ENCODE measurements at places on chromosomes 4 and X.

- no peak for DNase-seq
Observed at GRCh38 chr4:126582737-126583136, 1050.0 kb upstream of the INTU start.

- DNase-seq, result no peak
Observed at GRCh38 chrX:155956649-155957048, 40.8 kb upstream of the IL9R start.

GRCh38 chr4:14887842-14888433, 114.3 kb upstream of the CPEB2 start:
- no peak for DNase-seq

DNA sequence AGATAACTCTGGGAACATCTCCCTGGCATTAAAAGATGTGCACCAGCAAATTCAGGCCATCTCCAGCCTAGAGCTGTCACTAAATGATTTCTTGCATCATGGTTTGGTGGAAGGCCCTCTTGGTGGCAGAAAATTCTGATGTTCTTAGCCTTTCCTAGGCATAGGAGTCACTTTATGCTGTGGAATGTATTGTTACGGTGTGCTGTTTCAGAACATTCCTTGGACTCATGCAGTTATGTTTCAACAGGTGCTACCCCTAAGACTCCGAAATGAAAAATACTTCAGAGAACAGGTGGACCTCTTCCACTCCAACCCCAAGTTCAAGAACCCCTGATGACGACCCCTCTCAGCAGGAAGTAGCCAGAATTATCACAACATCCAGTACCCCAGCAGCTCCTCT, 20.3 kb upstream of the PAPSS1 start:
- DNase-seq, result no peak

DNA sequence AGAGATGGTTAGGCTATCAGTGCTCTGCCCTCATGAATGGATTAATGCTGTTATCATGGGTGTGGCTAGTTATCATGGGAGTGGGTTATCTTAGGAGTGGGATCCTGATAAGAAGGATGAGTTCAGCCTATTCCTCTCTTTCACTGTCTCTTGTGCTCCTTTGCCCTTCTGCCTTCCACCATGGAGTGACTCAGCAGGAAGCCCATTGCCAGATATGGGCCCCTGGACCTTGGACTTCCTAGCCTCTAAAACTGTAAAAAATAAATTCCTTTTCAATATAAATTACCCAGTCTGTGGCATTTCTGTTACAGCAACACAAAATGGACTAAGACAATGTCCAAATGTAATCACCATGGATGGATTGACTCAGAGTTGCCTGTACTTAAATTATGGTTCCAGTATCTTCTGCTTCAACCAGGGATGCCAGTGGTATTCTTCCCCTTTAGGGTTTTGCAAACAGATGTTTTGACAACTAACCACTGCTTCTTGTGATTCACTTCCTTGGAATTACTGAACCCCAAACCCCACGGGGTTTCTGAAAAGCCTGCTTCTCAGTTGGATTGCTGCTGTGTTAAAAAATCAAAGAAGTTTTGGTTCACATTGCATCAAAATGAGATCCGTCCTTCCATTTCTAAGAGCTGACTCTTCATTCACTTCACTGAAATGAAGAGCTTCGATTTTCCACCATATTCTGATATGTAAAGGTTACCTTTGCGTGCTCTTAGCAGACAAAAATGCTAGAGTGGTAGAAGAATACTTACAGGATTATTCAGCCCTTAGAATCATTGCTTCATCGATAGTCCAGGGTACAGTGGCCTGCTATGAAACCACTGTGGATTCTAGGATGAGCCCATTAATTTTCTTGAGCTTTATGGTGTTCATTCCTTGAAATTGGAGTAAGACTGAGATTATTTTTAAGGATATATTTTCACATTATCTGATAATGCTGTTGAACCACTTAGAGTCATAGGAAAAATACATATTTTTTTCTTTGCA, 107.7 kb downstream of the FRMPD4 start:
- DNase-seq, result no peak

DNA sequence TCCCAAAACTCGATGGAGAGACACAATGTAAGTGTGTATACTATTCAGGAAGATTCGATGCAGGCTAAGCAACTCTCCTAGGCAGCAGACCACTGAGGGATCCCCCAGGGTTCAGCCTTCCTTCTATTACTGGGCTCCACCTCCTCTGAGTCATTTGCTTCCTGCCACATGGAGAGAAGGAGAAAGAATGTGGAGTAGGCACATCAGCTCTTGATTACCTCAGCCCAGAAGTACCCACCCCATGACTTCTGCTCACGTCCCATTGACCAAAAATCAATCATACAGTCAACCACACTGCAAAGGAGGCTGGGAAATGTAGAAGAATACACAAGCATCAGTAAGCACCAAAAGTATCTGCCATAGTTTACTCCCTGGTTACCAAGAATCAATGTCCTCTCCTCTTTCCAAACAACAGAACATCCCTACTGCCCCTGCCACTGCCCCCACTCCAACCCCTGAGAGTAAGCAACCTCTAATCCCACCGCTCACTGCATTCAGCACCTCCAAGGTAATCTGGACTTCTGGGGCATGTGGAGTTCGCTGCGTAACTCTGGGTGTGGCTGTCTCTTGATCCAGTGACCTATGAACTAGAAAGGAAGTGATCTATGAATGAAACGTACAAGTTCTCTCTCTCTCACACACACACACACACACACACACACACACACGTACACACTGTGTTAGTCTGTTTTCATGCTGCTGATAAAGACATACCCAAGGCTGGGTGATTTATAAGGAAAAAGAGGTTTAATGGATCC, 91.2 kb upstream of the C1QTNF7 start:
- no peak for DNase-seq

GRCh38 chr4:5691491-5692132, 16.7 kb downstream of the EVC2 start:
- DNase-seq, result no peak

DNA sequence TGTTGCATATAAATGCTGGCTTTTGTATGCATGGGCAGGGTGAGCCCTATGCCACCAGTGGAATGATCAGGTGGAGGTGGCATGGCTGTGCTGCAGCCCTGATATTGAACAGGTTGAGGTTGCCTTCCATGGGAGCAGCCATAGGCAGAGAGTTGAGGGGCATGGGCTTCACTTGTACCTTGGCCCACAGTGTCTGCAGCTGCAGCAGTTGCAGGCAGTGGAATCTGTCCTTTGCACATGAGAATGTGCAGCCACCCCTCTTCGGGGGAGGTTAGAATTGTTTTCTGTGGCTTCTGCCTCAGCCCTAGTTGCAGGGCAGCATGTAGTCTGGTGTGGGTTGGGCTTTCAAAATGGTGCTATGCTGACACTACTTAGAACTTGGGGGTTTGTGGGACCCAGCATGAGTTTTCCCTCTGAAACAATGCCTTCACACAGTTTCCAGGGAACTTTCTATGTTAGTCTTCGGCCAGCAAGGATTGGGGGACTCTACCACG, 25.4 kb upstream of the VSIG1 start:
- DNase-seq, result no peak

GRCh38 chrX:20857746-20858145, 516.5 kb upstream of the CNKSR2 start:
- DNase-seq, result no peak

GRCh38 chrX:6666624-6667023, 131.7 kb upstream of the VCX3A start:
- DNase-seq, result no peak

GRCh38 chr4:107987916-107988762, 1.6 kb upstream of the HADH start:
- DNase-seq, result no peak

DNA sequence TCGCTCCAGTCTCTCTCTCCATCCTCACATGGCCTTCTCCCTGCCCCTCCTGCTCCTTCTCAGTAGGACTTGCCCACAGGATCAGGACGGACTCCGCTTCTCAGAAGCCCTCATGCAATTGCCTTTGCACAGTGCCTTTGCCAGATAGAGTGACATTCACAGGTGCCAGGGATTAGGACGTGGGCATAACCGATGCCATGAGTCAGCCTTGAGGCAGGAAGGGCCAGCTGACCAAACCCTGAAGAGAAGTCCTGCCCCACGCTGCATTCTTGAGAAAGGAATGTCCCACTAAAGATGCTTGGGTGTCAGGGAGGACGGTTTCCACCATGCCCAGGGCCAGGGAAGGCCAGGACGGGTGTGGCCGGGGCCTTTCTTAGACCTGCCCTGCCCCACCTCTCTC, 6.6 kb upstream of the GRPEL1 start:
- DNase-seq, result no peak

GRCh38 chr4:11428899-11429698, 405 bp upstream of the HS3ST1 start:
- peak; percentile 62 for DNase-seq

GRCh38 chrX:118261151-118261550, 84.8 kb upstream of the WDR44 start:
- DNase-seq, result no peak

DNA sequence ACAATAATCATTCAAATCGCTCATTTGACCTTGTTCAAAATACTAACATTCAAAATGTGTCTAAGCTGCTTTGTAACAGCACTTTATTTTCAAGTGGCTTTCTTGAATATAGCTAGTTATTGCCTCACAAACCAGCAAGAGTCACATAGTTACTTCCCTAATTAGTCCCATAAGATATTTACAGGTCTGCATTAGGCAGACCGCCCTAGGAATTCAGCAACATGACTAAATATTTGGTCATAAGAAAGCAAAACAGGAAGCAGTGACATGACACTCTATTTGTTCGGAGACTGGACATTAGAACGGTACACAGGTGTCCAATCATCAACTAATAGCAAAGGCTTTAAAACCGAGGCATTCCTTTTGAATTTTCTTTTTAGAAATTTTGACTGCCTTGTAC, 262.0 kb downstream of the COL25A1 start:
- DNase-seq, result no peak

DNA sequence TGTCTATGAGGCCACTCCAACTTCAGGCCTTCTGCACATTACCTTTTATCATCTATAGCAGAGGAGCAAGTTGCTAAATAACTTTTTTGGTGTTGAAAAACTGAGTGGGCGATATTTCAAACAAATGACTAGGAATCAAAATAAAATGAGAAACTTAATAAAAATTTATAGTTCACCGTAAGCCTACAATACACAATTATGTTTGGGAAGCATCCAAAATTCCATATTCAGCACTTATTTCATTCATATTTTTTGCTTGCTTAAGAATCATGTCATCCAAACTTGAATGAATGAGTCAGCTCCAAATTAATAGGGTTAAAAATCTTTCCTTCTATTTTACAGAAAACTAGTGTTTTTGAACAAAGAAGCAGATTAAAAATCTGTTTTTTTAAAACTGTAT, 119.1 kb downstream of the SH3RF1 start:
- no peak for DNase-seq

DNA sequence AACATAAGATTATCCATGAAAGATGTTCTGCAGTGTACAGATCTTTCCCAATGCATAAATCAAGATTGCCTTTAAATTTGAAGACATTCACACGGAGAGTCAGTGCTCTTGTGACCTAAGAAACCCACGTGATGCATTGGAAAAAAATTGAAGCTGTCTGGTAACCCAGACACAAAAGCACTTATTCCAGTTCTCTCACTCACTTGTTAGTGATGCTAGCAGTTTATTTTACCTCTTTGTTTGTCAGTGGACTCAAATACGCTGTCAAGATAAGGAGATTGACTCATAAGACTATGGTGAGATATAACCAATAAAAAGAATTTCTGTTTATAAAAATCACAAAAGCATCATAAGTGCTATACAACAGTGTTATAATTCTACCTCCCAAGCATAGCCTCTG, 245.8 kb upstream of the SMIM31 start:
- no peak for DNase-seq

DNA sequence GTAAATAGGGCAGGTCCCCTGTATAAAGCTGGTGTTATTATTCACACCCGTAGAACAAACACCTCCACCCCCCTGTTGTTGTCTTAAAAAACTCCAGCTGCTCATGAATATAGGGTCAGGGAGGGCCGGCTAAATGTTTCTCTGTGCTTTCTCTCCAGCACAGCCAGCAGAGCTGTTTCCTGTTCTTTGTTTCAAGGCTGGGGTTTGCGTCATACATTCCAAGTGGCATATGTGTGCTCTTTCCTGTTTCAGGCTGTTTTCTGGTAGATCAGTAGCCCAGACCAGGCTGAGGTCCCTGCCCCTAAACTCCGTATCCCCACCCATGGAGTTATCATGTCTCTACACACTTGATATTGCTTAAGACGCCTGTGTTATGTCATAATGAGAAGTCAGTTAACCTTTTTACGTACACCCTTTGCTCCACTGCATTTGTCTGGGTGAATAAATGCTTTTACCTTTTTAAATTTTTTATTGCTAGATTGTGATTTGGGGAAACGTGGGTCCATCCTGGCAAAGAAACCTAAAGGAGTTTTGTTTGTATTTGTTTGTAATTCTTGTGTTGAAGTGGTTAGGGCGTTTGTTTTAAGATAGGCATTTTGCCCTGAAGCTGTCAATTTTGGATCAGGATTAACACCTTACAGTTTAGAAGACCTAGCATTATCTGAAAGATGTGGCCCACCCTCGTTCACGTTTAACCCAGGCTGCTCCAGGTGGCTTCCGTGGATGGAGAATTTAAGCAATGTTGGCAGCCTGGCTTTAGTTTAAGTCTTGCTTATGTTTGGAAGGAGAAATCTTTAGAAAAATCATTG, 3.3 kb downstream of the KLF3 start:
- DNase-seq, result peak; percentile 89

- DNase-seq, result no peak
Observed at GRCh38 chr4:102593147-102593546, 92.0 kb downstream of the NFKB1 start.

All from DMS153 (cell line).